Stimulated activated CD4-positive, alpha-beta T cell treated with anti-CD3 and anti-CD28 coated beads, Interleukin-4, amount 100 ng/mL, for 1 hour (primary cell): ENCODE measurements at places on chromosomes 2 and 18.

GRCh38 chr2:29423061-29423666, 307.9 kb downstream of the CLIP4 start:
- no peak for DNase-seq

DNA sequence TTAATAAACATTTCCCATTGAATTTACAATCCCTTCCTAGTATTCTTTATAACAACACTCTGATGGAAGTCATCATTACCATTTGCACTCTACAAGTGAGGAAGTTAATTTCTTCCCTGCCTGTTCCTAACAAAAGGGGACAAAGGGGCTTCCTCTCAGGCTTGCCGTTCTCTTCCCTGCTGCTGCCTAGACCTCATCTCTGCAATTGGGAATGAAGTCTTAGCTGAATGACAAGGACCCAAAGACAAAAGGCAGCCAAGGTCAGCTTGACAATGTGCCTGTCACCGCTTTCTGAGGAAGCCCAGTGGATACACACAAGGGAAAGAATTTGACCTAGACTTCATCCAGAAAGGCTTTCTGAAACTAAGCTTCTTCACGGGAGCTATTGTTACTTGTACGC, 416.4 kb downstream of the CMPK2 start:
- no peak for DNase-seq

GRCh38 chr2:8761529-8762164, 75.8 kb downstream of the KIDINS220 start:
- no peak for DNase-seq

GRCh38 chr2:121095257-121096080, 189.5 kb downstream of the TFCP2L1 start:
- no peak for DNase-seq

- DNase-seq, result no peak
Observed at GRCh38 chr2:138081225-138082073, 117.2 kb downstream of the HNMT start.

- no peak for DNase-seq
Observed at GRCh38 chr2:151395509-151396374, 14.0 kb upstream of the RIF1 start.

GRCh38 chr2:69422198-69422597, 15.0 kb downstream of the NFU1 start:
- no peak for DNase-seq

DNA sequence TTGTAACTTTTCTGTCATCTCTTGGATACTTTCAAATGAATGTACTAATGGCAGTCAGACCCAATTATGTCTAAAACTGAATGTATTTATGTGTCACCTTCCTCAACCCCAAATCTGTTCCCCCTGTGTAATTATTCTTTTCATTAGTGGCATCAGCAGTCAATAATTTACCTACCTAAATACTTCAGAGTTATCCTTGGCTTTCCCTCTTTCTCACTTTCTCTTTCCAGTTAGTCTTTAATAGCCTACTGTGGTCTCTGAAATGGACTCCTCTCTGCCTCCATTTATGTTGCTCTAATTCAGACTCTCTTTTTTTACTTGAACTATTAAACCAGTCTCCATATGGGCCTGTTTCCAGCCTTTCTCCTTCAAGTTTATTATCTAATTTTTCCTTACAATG, 21.0 kb downstream of the C18orf63 start:
- DNase-seq, result no peak

DNA sequence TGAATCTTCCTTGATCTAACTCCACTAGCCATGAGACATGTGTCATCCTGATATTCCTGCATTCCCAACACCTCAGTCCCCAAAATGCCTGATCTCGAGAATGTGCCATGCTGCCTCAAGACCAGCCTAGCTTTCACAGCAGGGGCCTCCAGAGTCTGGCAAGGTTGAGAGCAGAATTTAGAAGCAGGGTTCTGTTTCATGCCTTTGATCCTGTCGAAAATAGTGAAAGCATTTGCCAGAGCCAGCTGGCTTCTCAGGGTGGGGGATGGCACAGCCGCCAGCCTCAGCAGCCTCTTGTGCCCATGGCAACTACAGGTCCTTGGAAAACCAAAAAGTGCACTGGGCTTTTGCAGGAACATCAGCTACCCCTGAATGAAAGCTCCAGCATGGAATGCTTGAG, 143.5 kb downstream of the RTN4 start:
- no peak for DNase-seq

- DNase-seq, result peak; percentile 82
Observed at GRCh38 chr2:74515981-74516633, 1.9 kb downstream of the TLX2 start.

DNA sequence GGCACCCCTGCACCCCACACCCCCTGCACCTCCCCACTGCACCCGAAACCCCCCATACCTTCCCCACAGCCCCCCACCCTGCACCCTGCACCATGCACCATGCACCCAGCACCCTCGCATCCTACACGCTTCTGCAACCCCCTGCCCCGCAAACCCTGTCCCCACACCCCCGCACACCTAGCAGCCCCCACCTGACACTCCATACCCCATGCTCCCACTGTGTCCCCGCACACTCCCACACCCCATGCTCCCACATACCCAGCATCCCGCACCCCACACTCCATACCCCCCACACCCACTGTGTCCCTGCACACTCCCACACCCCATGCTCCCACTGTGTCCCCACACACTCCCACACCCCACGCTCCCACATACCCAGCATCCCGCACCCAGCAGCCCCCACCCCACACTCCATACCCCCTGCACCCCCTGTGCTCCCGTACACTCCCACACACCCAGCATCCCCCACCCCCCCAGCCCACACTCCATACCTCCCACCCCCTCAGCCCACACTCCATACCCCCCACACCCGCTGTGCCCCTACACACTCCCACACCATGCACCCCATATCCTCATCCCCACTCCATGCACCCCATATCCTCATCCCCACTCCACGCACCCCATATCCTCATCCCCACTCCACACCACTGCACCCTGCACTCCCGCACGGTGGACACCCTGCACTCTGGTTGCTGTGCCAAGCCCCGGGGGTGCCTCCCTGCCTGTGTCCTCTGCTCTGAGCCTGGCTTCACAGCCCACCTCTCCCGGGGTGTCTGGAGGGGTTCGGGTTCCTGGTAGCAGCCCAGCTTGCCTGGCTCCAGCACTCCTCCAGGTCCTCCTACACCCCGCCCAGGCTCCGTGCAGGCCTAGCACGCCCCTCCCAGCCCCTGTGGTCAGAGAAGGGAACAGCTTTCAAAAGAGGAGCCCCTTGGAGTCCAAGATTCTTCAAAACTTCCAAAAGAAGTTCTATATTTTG, 93.9 kb upstream of the CTDP1 start:
- no peak for DNase-seq

- no peak for DNase-seq
Observed at GRCh38 chr2:43460611-43461365, 135.1 kb downstream of the THADA start.

DNA sequence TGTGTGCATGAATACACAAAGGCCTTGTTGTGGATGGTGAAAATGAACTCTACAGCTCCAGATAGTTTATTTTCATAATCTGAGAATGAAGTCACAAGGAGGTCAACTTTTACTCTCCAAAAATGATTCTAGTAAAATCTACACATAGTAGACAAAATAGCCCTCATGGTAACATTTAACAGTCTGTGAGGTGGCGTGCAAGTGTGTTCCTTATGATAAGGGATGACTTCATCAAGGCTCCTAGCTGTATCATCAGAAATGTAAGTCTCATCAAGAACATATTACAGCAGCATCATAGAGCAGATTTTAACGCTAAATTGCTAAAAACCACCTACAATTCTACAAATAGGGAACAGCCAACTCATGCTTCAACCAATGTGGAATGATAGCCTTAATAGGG, 72.3 kb upstream of the RIOK3 start:
- no peak for DNase-seq

GRCh38 chr2:7748717-7749415, 831.7 kb downstream of the RNF144A start:
- DNase-seq, result no peak

DNA sequence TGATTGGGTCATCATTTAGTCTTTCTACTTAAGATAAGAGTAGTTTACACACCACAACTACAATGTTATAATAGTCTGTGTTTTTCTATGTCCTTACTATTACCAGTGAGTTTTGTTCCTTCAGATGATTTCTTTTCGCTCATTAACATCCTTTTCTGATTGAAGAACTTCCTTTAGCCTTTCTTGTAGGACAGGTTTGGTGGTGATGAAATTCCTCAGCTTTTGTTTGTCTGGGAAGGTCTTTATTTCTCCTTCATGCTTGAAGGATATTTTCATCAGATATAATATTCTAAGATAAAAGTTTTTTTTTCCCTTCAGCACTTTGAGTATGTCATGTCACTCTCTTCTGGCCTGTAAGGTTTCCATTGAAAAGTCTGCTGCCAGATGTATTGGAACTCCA, 38.0 kb upstream of the SLC16A14 start:
- DNase-seq, result no peak

GRCh38 chr2:70743677-70744076, 24.3 kb downstream of the ADD2 start:
- DNase-seq, result no peak

- no peak for DNase-seq
Observed at GRCh38 chr2:66575625-66576310, 140.8 kb downstream of the MEIS1 start.

DNA sequence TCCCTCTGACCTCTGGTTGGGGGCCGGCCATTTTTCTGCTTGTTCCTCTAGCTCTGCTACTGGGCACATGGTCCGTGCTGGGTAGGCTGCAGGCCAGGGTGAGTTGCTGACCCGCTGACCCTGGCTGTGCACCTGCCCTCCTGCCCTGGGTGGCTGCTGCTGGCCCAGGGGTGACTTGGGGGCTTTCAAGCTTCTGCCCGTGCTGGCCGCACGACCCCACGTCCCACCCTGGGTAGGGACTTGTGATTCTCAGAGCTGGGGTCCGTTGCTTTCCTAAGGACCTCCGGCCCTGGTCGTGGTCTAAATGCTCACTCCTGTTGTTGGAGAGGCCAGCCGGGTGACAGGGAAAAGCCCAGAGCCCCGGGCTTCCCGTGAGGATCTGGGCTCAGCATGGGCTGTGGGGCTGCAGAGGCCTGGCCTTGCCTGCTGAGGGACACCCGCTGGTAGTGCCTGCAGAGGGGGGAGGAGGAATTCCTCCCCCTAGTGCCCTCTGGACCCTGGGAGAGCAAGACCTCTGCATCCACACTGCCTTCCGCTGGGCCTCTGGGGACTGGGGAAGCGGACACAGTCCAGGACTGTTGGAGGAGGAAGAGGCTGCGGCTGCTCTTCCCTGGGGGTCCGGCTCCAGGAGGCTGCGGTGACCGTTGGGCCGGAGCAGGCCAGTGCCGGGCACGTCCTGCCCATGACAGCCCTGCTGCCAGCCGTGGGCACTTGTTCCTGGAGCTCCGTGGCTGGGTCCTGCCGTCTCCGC, 6.3 kb upstream of the GAL3ST2 start:
- DNase-seq, result no peak

DNA sequence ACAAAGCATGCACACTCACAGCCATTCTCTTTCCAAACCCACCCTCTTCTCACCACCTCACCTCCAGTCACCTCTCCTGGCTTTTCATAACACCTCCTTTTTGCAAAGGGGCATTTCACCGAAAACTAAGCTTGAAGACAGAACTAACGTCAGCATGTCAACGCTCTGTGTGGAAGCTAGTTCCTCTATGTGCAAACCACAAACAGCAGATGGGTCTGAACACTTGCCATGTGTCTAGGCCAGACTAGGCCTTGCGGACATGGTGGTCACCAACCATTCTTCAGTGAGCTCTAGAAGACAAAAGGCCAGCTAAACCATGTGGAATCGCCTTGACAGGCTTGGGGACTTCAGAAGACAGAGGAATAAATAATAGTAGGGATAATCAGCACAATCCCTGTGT, 148.5 kb downstream of the TXNL1 start:
- DNase-seq, result no peak

DNA sequence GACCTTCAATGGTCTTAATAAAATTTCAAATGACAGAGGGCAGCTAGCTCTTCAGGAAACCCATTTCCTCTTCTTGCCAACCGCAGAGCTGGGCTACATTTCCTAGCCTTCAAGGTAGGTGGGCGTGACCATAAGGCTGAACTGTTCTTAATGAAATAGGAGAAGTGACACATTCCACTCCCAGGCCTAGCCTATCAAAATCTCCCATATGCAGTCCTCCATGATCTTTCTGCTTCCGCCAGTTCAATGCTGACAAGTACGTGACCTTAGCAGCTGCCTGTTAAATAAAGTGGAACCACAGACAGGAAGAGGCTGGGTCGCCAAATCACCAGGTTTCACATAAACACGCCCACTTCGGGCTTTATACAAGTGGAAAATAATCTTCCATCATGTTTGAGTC, 13.2 kb downstream of the SERPINE2 start:
- DNase-seq, result peak; percentile 33

GRCh38 chr2:104164721-104165252, 689.1 kb upstream of the POU3F3 start:
- no peak for DNase-seq

GRCh38 chr2:179612591-179613298, 248.7 kb downstream of the ZNF385B start:
- DNase-seq, result no peak

- DNase-seq, result no peak
Observed at GRCh38 chr2:218312267-218312756, 20.0 kb upstream of the TMBIM1 start.

- no peak for DNase-seq
Observed at GRCh38 chr2:48600204-48600813, 17.3 kb upstream of the GTF2A1L start.

- DNase-seq, result no peak
Observed at GRCh38 chr2:134293719-134294537, 40.1 kb downstream of the MGAT5 start.

DNA sequence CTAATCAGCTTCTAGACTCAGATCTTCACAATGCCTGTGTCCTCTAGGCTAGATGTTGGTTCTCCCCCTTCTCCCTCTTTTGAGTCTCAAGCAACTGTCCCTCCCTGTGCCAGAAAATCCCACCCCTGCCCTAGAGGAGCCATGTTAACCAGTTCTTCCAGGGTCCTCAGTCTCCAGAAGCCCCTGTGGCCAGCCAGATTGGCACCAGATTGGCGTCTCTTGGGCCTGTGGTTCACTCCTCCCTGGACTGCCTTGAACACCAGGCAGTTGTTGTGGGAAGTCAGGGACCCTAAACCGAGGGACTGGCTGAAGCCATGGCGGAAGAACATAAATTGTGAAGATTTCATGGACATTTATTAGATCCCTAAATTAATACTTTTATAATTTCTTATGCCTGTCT, 36.6 kb downstream of the CYP26B1 start:
- no peak for DNase-seq

- DNase-seq, result no peak
Observed at GRCh38 chr2:109317471-109318095, 188.6 kb downstream of the SH3RF3 start.

DNA sequence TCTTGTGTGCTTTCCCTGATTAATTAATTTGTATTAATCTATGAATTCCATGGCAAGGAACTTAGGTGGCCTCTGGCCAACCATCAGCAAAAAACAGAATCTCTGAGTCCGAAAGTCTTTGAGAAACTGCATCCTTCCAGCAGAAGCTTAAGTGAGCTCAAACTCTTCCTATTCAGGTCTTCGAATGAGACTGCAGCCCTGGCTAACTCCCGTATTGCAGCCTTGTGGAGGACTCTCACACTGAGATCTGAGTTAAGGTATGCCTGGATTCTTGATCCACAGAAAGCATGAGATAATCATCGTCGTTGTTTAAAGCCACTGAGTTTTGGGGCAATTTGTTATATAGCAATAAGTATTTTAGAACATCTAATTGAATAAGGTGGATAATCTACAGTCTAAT, 1143.9 kb upstream of the NXPH2 start:
- no peak for DNase-seq

- DNase-seq, result no peak
Observed at GRCh38 chr2:45782986-45783385, 131.5 kb downstream of the PRKCE start.

GRCh38 chr2:45119038-45119437, 109.8 kb upstream of the SIX2 start:
- no peak for DNase-seq
